ENCODE measurements at places on chromosomes 11 and 22. TPM values are rescaled to one million over a fixed set of nuclear protein-coding genes. Genes with fewer than 3 reads are reported as not detected.
A peak's percentile ranks its signal among the peaks of the same experiment; 100 is the strongest.

GRCh38 chr22:44309647-44310046 lies 3.1 kb downstream of the SHISAL1 start:
- H3K36me3 ChIP-seq: no peaks in the 10 kb centered on the region
- no peak overlapping the region for H3K27ac ChIP-seq

Gene PHF21B
- 2.8 TPM for total RNA-seq

DNA sequence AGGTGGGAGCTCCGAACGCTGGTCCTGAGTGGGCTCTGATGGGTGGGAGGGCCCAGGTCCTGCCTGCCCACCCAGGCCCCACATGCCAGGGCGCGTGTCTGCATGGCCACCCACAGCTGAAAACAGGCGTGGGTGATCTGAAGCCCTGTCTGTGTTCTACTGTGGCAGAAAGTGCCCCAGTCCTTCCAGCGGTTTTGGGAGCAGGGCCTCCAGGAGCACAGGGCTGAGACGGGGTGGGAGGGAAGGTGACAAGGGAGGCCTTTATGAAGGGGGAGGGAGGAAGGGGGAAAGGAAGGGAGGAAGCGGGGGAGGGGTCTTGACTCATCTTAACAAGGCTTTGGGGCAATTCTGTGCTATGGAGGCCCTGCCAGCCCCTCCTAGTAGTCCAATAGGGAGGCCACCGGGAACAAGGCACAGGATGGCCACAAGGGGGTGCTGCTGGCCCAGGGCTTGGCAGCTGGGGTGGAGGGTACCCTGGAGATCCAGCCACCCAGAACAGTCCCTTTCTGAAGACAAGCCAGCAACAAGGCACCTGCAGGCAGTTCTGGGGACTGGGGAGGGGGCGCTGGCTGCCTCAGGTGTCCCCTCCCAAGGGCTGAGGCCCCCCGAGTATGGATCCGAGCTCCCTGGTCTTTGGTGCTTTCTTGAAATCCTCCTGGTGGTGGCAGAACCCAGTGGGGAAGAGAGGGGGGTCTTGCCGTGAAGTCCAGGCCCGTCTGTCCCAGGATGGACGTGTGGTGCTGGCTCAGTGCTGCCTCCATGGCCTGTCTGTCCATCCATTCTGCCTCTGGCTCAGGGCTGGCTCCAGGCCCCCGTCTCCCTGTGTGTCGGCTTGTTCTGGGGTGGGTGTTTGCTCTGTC lies 6.3 kb upstream of the FADS3 start:
- peaks cover 8% of the 10 kb centered on the region for H3K36me3 ChIP-seq
- no peaks in the 10 kb centered on the region for H3K4me1 ChIP-seq
- DNase-seq: peak; percentile 90

DNA sequence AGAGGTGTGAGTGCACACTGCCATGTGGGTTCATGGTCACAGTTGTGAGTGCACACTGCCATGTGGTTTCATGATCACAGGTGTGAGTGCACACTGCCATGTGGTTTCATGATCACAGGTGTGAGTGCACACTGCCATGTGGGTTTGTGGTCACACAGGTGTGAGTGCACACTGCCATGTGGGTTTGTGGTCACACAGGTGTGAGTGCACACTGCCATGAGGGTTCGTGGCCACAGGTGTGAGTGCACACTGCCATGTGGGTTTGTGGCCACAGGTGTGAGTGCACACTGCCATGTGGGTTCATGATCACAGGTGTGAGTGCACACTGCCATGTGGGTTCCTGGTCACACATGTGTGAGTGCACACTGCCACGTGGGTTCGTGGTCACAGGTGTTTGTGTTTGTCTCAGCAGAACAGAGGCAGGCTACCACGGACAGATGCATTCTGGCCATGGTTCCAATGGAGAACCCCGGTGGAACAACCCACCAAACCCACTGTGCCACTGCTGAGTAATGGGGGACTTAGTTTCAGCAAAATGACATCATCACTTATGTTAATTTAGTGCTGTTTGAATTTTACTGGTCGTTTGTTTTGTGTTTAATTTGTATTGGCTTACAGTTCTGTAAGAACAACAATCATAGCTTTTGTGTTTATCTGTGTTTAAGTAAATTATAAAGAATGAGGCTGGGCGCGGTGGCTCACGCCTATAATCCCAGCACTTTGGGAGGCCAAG lies 57.2 kb downstream of the RPS6KA4 start:
- H3K27me3 ChIP-seq: no peaks in the 10 kb centered on the region
- H3K4me1 ChIP-seq: no peaks in the 10 kb centered on the region
- no peaks in the 10 kb centered on the region for H3K36me3 ChIP-seq

DNA sequence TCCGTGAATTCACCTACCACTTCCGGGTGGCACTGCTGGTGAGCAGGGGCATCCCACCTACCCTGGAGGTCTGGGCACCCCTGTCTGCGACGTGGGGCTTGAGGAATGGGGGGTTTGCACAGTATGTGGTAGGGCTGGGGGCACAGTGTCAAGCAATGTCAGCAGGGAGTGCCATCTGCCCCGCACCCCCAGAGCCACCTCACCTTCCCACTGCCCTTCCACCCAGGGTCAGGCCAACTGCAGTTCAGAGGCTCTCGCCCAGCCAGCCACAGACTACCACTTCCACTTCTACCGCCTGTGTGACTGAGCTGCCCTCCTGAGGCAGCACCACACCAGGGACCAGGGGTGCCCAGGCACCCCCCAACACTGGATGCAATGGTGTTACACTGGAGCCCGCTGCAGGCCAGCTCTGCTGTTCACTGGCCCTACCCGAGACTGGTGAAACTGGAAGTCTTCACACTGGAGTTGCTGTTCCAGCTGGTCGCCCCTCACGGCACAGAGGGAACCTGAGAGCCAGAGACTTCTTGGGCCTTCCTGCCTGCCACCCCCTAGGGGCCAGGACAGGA lies 6.5 kb downstream of the TMEM258 start:
- H3K27me3 ChIP-seq: no peaks in the 10 kb centered on the region
- peaks cover 40% of the 10 kb centered on the region for H3K36me3 ChIP-seq
- no peak overlapping the region for H3K27ac ChIP-seq
- H3K4me3 ChIP-seq: no peak overlapping the region
- H3K4me1 ChIP-seq: no peaks in the 10 kb centered on the region

DNA sequence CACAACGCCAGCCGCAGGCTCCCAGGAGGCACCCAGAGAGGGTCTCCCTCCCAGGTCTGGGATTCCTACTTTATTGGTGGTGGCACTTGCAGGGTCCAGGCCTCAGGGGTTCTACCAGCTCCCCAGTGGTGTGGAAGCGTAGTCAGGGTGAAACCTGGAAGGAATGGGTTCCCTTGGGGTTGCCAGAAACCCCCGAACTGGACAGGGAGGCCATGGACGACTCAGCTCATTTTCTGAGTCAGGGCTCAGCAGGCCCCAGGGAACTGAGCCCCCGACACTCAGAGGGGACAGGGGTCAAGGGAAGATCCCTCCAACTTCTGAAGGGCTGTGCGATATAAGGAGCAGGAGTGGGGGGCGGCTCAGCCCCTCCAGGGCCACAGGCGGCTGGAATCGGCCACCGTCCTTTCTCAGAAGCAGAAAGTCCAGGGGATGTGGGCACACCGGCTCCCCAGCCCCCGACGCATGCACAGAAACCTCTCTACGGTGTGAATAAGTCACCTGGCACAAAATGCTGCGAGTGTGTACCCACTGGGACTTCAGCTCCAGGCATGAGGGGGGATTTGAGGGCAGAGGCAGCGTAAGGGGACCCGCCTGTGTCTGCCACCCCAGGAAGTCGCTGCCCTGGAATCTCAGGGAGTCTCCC lies 25.1 kb downstream of the MRGPRG start:
- H3K4me1 ChIP-seq: no peaks in the 10 kb centered on the region
- H3K4me3 ChIP-seq: no peak overlapping the region
- no peaks in the 10 kb centered on the region for H3K27me3 ChIP-seq
- DNase-seq: no peak
- H3K27ac ChIP-seq: no peak overlapping the region

GRCh38 chr11:64239662-64240434 lies 1.0 kb upstream of the FKBP2 start:
- no peak for DNase-seq
- H3K36me3 ChIP-seq: peaks cover 12% of the 10 kb centered on the region
- peak overlapping the region; percentile 100 for H3K27ac ChIP-seq
- H3K4me3 ChIP-seq: no peak overlapping the region
- no peaks in the 10 kb centered on the region for H3K4me1 ChIP-seq

DNA sequence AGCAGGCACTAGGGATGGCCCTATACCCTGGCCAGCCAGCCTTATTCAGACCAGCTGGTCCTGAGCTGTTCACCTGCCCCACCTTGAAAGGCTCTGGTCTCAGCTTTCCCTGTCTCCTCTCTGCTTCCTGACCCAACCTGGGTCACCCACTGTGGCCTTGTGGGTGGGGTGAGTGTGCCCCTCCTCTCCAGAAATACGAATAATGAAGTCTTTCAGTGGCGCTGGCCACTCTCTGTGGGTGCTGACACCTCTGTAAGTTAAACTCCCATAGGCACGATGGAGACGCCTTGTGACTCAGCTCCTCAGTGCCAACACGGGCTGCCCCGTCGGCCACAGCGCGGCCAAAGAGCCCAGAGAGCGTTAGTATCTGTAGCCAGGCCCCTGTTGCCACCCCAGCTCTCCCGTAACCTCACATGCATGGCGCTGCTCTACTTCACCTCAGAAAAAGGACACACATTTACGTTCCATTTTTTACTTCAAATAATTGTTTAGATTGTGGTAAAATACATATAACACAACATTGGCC lies 74.6 kb upstream of the SEPTIN5 start:
- H3K27ac ChIP-seq: no peak overlapping the region
- H3K36me3 ChIP-seq: no peaks in the 10 kb centered on the region
- H3K4me1 ChIP-seq: no peaks in the 10 kb centered on the region
- no peak overlapping the region for H3K4me3 ChIP-seq

All from kidney (tissue), 22 donors.